ENCODE measurements at places on chromosomes 4 and X.

DNA sequence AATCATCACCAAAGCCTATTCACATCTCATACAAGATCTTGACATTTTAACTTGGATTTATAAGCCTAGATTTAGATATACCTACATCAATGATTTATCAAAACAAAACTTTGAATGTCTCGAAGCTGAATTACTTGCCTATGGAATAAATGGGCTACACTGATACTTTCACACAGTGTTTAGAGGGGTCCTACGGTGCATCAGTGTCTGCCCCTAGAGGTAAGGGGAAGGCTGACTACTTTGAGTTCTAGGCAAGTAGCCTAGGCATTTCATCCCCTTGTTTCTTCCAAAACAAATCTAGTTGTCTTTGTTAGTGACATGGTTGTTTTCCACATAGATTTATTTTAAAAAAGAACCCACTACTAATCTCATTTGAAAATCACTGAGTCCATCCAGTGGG lies 158.1 kb upstream of the ATOH1 start:
- DNase-seq, result no peak

DNA sequence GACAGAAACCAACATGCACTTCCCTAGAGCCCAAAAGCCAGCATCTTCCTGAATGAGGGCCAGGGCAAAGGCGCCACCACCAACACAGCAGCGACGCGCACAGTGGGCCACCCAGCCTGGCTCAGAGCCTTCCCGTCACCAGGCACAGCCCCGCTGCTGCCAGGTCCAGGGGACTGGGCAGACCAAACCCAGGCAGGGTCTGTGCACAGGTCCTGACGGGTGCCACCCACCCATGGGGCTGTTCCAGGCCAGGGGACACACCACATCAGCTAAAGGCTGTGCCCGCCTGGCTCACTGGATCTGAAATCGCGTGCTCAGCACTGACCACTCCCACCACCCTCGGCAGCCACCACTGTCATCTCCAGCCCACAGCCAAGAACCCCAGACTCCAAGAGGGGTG lies 13.8 kb downstream of the FAM53A start:
- no peak for DNase-seq

DNA sequence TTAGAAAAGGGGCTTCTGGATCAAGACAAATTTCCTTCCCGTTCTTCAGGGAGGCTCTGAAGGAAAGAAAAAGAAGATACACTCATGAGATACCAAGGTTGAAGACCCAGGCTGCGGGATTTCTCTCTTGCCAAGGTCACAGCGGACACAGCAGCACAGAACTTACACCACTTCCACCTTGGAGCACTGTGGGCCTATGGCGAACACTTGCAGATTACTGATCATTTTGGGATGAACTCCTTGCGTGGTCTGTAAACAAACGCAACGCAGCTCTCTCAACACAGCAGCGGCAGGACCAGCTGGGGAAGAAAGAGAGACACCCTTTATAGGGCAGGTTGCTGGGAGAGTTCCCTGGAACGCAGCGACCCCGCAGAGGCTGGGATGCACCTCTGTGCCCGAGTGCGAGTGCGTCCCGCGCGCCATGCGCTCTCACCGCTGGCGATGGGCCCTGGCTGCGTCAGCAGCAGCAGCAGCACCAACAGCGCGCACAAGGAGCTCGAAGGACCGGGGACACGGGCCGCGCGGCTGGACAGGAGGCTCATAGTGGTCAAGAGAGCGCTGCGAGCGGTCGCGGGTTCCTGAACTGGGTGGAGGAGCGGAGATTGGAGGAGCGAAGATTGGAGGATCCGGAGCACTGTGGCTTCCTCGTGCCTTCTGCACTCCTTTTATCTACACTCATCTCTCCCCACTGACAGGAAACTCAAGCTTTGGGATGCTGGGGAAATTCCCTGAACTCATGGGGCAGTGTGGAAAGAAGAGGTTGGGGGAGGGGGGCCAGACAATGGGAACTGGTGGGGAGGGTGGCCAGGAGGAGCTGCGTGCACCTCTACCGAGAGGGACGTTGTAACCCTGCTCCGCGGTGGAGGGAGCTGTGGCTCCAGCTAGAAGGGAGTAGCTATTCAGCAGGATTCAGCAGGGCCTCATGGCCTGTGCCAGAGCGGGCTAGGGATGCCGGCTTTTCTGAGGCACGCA lies at the start of gene CXCL5:
Gene CXCL5, minus strand, starts transcription at position 638 of the 972 bp plus-strand sequence. Its CDS starts 96 bp downstream, at position 542.
- DNase-seq, result no peak

DNA sequence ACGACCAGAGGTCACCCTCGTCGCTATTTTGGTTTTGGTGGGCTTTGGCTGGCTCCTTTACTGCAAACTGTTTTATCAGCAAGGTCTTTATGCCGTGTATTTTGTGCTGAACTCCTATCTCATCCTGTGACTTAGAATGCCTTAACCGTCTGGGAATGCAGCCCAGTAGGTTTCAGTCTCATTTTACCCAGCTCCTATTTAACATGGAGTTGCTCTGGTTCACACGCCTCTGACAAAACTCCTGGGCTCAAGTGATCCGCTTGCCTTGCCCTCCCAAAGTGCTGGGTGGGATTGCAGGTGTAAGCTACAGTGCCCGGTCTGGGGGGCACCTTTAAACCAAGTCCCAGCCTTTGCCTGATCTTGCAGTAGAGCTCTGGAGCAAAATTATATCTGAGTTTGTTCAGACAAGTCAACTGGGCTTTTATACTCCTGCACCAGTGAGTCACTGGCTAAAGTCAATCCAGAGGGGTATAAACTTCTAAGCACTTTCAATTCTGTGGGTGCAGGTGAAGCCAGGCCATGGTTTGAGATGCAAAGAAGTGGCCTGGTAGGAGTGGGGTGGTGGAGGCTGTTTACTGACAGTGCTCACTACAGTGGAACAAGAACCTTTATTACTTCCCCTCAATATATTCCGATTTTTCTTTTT lies 50.2 kb downstream of the MGST2 start:
- no peak for DNase-seq

- DNase-seq, result no peak
Observed at GRCh38 chr4:99468889-99469288, 33.7 kb upstream of the ADH7 start.

All from NCI-H2081 treated with DMSO at 0.1 percent for 48 hours (cell line).